CD4-positive, alpha-beta T cell treated with Interleukin-17A for 1 hour (primary cell): ENCODE measurements at places on chromosomes 11 and 22.

DNA sequence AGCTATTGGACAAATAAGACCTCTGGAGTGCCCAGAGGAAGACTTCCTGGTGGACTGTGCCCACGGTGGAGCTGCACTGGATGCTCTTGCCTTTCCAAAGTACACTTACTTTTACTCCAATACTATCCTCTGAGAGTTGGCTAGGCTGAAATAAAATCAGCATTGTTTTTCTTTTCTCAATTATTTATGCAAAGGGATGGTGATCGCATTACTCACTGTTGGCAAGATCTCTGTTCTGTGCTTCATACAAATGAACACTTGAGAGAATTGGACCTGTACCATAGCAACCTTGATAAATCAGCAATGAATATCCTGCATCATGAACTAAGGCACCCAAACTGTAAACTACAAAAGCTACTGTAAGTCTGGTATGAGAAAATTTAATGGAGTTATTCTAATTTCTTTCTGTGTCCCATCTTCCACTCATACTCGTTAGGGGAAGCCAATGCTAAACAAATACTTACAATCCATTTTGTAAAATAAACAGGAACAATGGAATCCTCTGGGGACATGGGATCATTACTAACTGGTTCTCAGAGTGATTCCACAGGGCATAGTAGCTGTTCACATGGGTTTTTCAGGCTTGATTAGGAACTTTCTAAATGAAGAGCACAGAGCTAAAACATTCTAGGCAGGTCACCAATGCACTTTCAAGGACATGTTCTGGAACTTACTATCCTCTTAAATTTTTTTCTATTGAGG lies 26.3 kb downstream of the NLRP14 start:
- no peak for DNase-seq

DNA sequence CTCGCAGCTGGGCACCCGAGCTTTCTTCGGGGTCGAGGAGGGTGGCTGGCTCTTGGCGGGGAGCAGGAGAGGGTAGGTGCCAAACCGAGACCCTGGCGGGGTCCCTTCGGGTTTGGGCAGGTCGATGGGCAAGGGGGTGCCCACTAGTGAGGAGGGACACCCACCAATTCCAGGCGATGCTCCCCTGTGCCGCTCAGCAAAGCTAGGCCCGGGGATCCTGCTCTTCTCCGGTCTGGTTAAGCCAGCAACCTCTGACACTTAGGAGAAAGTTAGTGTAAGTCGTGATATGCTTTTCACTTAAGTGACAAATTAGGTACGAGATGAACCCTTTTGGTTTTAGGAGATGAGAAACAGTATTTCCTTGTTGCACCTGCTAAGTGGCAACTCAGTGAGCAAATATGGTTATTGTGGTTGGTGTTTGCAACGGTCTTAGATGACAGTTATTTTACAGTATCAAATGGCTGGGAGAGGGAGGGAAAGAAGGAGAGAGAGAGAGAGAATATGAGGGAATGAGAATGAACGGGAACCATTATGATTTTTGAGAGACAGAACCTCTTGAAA lies 565 bp downstream of the NUCB2 start:
- DNase-seq, result peak; percentile 55

GRCh38 chr22:30204742-30205111 lies 41.8 kb downstream of the LIF start:
- DNase-seq, result no peak

DNA sequence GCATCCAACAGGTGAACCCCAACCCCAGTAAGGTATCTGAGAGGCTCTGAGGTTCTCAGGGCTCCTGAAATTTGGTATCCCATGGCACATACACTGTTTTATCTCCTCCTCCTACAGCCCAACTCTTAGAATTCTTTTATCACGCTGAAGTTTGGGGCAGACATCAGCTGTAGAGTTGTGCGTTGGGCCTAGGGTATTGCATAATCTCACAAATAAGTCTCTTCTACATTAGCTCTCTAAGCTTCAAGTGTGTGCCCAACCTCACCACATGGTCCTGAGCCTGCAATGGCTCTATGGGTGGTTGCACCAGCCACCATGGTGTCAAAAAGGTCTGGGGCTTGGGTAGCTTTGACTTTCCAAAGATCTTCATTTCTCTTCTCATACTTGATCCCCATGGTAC lies 603.0 kb downstream of the BUD13 start:
- no peak for DNase-seq

GRCh38 chr22:33680632-33681031 lies 239.6 kb downstream of the LARGE1 start:
- DNase-seq, result no peak

GRCh38 chr11:57222239-57222638 lies 14.8 kb downstream of the APLNR start:
- no peak for DNase-seq

GRCh38 chr11:120561286-120561685 lies 49.7 kb downstream of the GRIK4 start:
- no peak for DNase-seq

DNA sequence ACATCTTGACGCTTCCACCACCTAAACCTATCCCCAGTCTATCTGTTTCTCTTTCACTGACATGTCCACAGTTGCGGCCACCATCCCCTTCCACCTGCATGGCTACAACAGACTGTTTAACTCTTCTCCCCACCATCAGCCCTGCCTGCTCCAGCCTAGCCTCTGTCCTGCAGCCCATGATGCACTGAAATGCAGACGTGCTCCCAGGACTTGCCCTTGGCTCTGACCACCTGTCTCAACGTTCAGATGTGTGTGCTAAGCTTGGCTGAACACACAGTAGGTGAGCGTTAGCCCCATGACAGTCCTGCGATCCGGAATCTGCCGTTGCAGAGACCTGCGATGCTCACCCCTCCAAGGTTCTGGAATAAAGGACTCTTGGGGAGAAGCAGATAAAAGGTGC lies 22.7 kb downstream of the CBX7 start:
- DNase-seq, result no peak

GRCh38 chr11:84413549-84413948 lies 1127.4 kb upstream of the CCDC90B start:
- DNase-seq, result no peak

- DNase-seq, result no peak
These were observed 64.7 kb upstream of the CTSC start for GRCh38 chr11:88402192-88402715.

- DNase-seq, result peak; percentile 35
These were observed 30.7 kb downstream of the SLC22A25 start for GRCh38 chr11:63212742-63213141.

- no peak for DNase-seq
These were observed 86.8 kb downstream of the BMAL1 start for GRCh38 chr11:13364388-13364787.

DNA sequence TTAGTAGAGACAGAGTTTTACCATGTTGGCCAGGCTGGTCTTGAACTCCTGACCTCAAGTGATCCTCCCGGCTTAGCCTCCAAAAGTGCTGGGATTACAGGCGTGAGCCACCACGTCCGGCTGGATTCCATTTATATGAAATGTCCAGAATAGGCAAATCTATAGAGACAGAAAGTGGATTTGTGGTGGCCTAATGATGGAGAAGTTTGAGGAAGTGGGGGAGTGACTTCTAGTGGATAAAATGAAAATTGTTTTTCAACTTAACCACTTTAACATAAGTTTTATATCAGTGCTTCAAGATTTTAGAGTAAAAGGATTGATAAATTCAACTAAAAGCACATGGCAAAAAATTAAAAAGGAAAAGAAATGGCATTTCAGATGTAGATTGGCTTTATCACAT lies 66.2 kb downstream of the HIPK3 start:
- no peak for DNase-seq

DNA sequence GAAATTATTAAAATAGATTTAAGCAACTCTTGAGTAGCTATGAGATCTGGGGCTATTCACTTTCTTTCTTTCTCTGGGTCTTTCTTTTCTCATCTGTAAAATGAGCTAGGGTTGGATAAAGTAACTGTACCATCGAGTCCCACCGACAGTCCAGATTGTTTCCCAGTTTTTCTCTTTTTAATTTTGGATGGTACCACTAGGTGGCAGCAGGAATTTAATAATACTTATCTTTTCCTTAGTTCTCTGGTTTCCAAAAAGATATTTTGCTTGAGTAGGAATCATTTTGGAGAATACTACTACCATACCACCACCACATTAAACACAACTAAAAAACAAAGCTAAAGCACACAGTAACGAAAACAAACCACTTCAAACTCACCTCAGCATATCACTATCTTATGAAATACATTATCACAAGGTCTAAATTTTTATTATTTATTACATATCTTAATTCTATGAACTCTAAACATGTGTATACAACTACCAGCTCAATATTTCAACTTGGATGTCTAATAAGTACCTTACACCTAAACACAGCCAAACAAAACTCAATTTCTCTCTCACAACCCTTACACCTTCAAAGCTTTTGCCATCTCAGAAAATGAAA lies 584.0 kb downstream of the KCNA4 start:
- DNase-seq, result no peak

DNA sequence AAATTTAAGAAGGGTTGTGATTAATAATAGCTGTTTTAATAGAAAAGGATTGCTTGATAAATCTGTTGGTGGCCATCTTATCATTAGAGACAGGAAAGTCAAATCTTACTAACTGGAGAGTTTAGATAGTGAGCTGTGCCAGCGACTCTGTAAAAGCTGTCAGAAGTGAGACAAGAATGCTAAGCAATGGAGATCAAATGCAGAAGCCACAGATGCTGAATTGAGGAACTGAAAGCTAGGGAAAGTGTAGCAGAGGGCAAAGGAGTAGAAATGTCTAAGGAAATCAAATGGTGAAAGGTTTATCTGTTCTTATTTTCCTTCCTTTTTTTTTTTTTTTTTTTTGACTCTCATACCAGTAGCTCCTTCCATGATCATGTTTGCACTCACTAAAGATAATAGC lies 13.7 kb downstream of the MS4A13 start:
- no peak for DNase-seq
